ENCODE measurements at places on chromosomes 3 and 15.

DNA sequence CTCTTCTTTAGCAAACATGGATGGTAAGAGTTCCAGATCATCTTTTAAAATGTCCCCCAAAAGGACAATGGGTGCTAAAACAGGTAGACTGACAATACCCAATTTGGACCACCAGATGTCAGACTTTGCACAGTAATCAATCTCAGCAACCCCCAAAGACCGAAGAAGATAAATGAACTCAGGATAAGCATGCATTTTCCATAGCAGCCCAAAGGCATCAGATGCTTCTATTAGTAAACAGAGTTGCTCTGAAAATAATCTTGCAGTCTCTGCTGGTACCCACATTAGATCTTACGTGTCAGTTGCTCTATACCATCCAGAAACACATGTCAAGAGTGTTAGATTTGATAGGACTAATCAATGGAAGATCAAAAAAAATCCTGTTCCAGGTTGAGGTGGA, 20.6 kb downstream of the MYH15 start:
- DNase-seq = peak; percentile 3

DNA sequence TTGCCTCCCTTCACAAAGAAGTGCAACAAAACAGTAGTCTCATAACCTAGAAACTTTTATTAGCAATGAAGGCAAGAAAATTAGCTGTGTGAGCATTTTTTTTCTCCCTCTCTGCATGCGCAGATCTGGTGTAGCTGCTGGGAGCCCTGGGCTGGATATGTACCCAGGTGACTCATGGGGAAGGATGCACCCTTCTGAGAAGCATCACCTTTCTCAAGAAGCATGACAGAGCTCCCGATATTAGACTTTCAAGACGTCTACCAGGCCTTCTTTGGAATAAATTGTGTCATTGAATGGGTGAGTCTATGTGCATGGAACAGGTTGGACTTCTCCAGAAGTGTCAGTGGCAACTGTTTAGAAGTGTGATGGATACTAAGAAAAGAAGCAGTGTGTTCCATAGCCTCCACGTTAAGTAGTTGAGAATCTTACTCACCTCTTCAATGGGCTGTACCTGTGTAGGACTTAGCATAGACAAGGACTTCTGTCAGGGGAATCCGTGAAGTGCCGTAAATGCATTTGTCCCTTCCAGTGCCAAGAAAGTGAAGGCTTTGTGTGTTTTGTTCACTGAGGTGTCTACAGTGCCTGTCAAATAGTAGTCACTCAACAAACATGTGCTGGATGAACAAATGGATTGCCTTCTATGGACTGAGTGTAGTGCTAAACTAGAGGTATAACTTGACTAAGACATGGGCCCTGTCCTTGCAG, 47.7 kb upstream of the RASGRP1 start:
- no peak for DNase-seq

- no peak for DNase-seq
Observed at GRCh38 chr3:123339302-123339701, 109.6 kb downstream of the ADCY5 start.

DNA sequence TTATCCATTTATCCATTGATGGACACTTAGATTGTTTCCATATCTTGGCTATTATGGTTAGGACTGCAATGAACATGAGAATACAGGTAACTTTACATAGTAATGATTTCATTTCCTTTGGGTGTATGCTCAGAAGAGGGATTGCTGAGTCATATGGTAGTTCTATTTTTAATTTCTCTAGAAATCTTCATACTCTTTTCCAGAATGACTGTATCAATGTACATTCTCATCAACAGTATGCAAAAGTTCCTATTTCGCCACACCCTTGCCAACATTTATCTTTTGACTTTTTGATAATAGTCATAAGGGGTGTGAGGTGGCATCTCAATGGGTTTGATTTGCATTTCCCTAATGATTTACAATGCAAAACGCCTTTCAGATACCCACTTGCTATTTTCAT, 6.2 kb upstream of the NIPA1 start:
- no peak for DNase-seq

DNA sequence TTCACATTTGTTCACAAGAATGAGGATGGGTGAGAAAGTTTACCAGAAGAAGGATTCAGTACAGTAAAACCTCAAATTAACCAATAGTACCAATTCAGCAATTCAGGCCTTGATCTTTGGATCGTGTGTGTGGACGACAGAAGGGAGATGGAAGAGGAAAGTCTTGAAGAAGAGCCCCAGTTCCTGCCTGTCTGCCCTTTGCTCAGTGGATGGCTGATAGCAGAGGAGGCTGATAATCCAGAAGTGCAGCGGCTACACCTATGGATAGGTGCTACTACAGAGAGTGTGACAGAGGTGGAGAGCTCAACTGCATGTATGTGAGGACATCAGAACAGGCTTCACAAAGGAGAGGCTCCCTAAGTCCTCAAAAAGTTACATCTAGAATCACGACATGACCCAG, 29.2 kb upstream of the PLXND1 start:
- no peak for DNase-seq

DNA sequence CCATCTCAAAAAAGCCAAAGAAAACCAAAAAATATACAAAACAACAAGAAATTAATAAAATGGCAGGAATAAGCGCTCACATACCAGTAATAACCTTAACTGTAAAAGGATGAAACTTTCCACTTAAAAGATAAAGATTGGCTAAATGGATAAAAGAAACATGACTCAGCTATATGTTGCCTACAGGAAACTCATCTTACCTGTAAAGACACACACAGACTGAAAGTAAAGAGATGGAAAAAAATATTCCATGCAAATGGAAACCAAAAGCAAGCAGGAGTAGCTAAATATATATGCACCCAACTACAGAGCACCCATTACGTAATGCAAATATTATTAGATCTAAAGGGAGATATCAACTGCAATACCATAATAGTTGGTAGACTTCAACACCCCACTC, 49.7 kb downstream of the ADAM10 start:
- no peak for DNase-seq

- peak; percentile 11 for DNase-seq
Observed at GRCh38 chr3:24773798-24774197, 279.1 kb upstream of the THRB start.

- no peak for DNase-seq
Observed at GRCh38 chr3:16913264-16913580, 28.5 kb downstream of the PLCL2 start.

DNA sequence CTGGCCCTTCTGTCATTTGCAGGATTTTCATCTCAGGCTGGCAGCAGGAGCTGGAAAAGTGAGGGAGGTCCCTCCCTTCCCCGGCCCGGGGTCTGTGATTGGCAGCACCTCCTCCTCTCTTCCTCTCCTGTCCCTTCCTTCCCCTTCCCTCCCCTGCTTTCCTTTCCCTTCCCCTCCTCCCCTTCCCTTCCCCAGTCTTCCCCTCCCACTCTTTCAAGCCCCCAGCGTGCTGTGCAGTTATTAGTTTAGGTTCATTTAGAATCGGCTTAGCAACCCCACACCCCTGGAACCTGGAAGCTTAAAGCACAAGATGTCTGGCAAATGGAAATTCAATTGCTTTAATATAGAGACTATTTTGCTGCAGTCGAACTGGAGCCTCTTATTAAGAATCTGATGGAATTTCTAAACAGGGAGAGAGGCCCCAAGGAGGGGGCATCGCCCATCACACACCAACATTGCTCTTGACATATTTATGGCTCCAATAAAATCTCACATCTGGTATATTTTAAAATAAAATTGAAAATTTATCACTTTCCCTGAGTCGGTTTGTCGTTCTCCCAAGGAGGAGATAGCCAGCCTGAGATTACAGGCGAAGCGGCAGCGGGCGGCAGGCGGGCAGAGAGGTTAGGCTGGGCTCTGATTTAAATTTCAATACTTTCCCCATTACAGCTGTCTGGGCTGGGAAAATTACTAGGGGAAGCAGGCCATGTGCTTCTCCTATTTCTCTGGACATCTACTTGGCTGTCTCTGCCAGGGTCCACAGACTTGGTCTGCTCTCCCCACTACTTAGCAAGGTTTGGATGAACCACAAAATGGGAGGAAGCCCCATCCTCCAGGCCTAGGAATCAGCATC, 98.9 kb downstream of the LINGO1 start:
- DNase-seq = no peak

GRCh38 chr15:48498828-48499227, 146.7 kb downstream of the FBN1 start:
- no peak for DNase-seq
